Fibroblast of skin of abdomen (primary cell): ENCODE measurements at places on chromosomes 5 and 9.
A peak's percentile ranks its signal among the peaks of the same experiment; 100 is the strongest.

DNA sequence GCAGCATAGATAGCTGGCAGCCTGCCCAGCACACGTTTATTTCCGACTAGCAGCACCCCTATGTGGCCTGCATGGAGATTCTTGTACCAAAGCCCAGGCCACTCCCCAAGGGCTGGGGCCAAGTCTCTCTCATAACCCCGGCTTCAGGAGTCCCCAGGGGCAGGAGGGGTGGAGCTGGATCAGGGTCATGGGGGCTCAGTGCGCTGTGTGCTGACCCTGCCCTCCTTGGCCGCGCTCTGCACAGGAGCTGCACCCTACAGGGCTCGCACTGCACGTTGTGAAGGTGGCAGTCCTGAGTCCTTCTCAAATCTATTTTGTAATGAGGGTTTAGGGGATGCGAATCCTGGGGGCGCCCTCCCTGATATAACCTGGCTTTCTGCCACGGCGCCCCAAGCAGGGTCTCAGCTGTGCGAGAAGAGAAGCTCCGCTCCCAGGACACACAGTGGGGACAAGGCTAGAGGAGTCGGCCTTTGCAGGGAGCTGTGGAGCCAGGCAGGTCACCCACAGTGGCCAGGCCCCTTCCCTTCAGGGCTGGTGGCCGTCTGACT, 28.6 kb downstream of the NKD2 start:
- no peak for DNase-seq

GRCh38 chr5:180704362-180704761, 35.5 kb downstream of the OR2Y1 start:
- DNase-seq: no peak

DNA sequence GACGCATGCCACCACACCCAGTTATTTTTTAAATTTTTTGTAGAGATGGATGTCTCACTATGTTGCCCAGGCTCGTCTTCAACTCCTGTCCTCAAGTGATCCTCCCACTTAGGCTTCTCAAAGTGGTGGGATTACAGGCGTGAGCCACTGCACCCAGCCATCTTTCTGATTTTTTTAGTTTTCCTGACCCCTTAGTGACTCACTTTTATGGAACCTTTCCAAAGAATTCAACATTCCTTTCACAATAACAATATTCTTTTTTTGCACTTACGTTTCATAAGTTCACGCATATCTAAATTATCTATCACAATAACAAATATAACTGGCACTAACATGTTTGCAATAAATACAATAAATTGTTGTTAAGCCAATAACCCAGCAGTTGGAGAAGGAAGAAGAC, 8.5 kb downstream of the ELOVL7 start:
- DNase-seq: no peak

- no peak for DNase-seq
Measured at GRCh38 chr9:32413424-32413823, 29.0 kb downstream of the ACO1 start.

- DNase-seq: no peak
Measured at GRCh38 chr9:114532561-114533237, 27.4 kb upstream of the WHRN start.

- DNase-seq: peak; percentile 60
Measured at GRCh38 chr9:88476491-88477271, 58.3 kb upstream of the NXNL2 start.

GRCh38 chr9:126165755-126166154, 160.9 kb upstream of the MVB12B start:
- DNase-seq: no peak
